ENCODE measurements at places on chromosomes 16 and 17. TPM values are rescaled to one million over a fixed set of nuclear protein-coding genes. Genes with fewer than 3 reads are reported as not detected.

MTSS2 gene
- total RNA-seq = 9.2 TPM

KRT20 gene
- not detected for total RNA-seq

WNT3 gene
- total RNA-seq = 7.0 TPM

ST3GAL2 gene
- 10.6 TPM for total RNA-seq

DNA sequence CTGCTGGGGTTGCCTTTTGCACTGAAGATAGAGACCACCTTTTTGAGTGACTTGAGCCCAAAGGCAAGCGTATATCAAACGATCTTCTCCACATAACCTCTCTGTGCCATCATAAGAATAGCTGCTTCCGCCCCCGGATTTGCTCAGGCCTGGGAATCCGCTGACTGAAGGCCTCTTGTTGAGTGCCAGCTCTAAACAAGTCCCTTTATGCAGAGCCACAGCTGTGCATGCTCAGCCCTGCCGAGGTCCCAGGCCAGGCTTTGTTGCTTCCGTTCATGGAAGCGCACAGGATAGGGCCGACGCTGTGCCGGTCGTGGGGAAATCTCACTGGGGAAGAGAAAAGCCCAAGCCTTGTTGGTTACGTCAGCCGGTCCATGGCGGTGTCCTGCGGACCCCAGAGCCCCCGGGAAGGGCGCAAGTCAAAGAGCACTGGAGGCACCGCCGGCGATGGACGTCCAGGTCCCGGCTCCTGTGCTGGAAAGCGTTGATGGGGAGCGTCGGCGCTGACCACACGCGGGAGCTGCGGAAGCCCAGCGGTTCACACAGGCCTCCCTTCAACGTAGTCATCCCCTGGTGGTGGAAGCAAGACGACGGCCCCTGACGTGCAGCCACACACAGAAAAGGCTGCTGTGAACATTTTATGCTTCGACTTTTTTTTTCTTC lies 23.5 kb upstream of the RPL13 start:
- no peak for DNase-seq

DNA sequence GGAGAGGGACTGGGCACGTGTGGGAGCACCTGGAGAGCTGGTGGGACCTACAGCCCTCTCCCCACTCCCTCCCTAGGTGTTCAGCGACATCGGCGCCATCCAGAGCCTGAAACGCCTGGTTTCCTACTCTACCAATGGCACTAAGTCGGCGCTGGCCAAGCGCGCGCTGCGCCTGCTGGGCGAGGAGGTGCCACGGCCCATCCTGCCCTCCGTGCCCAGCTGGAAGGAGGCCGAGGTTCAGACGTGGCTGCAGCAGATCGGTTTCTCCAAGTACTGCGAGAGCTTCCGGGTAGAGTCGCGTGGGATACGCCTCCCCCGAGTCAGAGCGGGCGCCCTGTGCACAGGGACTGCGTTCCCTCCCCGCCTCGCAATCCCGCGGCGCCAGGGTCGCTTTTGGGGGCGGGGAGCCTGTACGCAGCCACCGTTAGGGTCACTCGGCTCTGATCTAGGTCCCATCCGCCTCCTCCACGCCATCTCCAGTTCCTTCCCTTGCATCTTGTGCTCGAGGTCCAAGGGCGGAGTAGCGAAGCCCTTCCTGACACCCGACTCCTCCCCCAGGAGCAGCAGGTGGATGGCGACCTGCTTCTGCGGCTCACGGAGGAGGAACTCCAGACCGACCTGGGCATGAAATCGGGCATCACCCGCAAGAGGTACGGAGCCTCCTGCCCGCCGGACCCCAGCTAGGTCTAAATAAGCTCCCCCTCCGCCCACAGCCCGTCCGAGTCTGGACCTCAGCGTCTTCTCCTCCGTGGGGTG lies 13.0 kb downstream of the SARM1 start:
- DNase-seq = no peak

DNA sequence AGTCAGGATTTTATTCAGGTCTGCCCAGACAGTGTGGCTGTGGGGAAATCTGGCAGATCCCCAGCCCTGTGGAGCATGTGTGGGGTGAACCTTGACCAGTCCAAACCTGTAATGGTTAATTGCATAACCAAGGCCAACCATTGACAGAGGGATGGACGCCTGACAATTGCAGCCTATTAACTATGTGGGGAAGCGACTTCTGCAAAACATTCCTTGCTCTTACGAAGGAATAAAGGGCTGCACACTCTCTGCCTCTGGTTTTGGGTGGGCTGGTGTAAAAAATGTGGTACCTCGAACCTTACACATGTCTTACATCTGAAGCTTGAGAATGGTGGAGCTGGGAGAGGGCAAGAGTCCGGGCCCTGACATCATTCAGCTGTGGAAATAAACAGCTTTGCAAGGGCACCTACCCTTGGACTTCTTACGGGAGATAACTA lies 35.8 kb downstream of the MAF start:
- DNase-seq = no peak

DNA sequence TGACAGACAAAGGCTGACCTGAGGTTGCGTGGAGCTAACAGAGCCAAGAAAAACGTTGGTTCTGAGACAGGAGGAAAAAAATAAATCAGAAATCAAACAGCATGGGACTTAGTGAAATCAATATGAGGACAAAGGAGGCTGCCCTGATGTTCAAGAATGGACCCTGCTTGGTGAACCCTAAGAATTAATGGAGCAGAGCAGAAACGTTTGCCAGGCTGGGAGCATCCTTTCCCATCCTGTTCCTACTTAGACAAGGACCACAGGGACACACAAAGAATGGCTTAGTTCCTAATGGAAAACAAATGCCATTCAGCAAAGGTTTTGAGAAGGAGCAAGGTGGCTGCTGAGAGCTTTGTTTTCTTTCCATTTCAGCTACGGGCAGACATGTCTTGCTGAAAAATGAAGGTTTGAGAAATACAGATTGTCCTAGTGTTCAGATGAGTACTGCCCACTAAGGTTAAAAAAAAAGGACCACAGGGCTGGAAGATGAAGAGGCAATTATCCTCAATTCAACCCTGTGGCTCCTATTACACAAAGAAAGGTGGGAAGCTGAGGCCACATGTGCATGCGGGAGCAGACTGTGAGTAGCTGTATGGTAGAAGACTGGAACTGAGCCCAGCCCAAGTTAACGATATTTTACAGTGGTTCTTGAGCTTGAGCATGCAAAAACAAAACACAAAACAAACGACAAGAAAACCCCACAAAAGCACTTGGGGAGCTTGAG lies 230.1 kb downstream of the SLC39A11 start:
- DNase-seq = no peak

- DNase-seq = no peak
Measured at GRCh38 chr17:81332118-81332834, 37.2 kb upstream of the SLC38A10 start.

GRCh38 chr16:55640701-55641327 lies 15.0 kb upstream of the SLC6A2 start:
- no peak for DNase-seq

DNA sequence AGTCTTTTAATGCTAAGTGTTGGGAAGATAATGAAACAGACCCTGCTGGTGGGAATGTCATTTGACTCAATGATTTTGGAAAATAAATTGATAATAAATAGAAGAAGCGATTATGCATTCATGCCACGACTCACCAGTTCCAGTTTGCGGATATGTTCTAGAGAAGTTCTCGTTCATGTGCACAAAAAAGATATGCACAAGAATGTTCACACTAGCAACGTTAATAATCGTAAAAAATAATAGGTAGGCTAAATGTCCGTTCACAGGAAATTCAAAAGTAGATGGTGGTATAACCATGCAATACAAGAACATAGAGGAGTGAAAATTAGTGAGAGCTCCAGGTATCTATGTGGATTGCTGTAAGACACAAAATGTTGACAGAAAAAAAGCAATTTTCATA lies 59.8 kb downstream of the NACA2 start:
- DNase-seq = no peak

DNA sequence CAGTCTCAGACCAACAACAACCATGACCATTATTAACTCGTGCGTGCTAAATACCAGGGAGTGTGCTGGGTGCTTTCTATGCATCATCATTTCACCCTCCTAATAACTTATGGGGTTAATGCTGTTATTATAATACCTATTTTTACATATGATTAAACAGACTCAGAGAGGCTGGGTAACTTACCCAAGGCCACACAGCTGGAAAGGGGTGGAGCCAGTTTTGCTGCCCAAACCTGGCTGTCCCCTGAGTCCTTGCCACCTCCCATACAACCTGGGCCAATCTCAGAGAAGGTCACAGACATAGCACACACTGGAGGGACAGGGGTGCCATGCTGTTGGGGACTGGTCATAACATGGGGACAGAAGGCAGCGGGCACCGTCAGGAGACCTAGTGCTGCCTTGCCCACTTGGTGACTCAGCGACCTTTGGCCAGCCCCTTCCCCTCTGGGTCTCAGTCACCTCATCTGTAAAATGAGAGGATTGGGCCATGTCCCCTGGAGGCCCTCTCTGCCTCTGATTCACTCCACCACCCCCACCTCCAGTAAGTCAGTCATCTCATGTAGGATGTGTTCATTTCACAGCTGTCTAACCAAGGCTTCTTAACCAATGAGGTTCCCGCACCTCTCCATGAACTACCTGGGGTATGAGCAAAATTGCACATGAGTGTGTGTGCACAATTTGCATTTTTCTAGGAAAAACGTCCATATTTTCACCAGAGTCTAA lies 11.4 kb upstream of the FADS6 start:
- DNase-seq = no peak
